ENCODE measurements at places on chromosomes 7 and 10. TPM values are rescaled to one million over a fixed set of nuclear protein-coding genes. Genes with fewer than 3 reads are reported as not detected.

- no peaks in the 10 kb centered on the region for H3K4me1 ChIP-seq
- H3K4me3 ChIP-seq = no peak overlapping the region
- no peaks in the 10 kb centered on the region for H3K27me3 ChIP-seq
- DNase-seq = no peak
- H3K36me3 ChIP-seq = no peaks in the 10 kb centered on the region
Measured at GRCh38 chr7:83550100-83550499, 98.8 kb downstream of the SEMA3E start.

DNA sequence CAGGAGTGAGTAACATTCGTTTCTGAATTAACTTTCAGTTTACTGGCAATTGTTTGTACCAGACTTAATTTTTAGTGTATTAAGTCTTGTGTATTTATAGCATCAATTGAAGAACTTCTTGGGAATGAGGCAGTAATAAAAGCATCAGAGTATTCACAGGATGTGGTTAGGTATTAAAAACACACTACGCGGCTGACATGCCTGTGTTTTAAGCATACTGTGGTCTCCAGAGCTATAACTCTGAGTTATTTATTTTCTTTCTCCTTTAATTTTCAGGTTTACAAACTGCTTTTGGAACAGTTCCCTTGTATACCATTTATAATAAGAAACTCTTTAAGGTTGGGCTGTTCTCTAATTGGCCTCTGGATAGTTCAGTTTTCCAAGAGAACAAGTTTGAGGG lies 626.1 kb upstream of the NRG3 start:
- H3K36me3 ChIP-seq = no peaks in the 10 kb centered on the region
- DNase-seq = no peak
- no peak overlapping the region for H3K27ac ChIP-seq
- H3K4me3 ChIP-seq = no peak overlapping the region
- H3K27me3 ChIP-seq = no peaks in the 10 kb centered on the region

- H3K27me3 ChIP-seq = no peaks in the 10 kb centered on the region
- no peak overlapping the region for H3K27ac ChIP-seq
- DNase-seq = no peak
- no peak overlapping the region for H3K4me3 ChIP-seq
- peaks cover 16% of the 10 kb centered on the region for H3K36me3 ChIP-seq
- H3K4me1 ChIP-seq = peaks cover 39% of the 10 kb centered on the region
Measured at GRCh38 chr7:123709525-123709924, 39.3 kb downstream of the WASL start.

DNA sequence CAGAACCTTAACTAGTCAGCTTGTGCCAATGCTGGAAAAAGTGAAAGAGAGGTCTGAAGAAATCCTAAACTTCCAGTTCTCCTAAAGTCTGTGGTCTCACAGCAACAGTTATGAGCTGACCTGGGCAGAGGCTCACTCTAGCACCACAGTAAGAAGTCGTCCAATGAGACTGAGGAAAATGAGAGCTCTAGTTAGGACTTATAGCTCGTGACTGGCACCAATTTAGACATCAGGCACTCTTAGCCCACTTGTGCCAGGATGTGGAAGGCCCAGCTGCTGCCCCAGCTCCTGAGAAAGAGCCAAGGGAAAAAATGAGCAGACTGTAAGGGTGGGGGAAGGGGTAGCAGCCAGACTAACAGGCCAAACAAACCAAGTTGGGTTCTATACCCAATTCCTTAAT lies 7.6 kb downstream of the MMS19 start:
- peaks cover 40% of the 10 kb centered on the region for H3K4me1 ChIP-seq
- H3K27me3 ChIP-seq = no peaks in the 10 kb centered on the region
- H3K27ac ChIP-seq = no peak overlapping the region

DNA sequence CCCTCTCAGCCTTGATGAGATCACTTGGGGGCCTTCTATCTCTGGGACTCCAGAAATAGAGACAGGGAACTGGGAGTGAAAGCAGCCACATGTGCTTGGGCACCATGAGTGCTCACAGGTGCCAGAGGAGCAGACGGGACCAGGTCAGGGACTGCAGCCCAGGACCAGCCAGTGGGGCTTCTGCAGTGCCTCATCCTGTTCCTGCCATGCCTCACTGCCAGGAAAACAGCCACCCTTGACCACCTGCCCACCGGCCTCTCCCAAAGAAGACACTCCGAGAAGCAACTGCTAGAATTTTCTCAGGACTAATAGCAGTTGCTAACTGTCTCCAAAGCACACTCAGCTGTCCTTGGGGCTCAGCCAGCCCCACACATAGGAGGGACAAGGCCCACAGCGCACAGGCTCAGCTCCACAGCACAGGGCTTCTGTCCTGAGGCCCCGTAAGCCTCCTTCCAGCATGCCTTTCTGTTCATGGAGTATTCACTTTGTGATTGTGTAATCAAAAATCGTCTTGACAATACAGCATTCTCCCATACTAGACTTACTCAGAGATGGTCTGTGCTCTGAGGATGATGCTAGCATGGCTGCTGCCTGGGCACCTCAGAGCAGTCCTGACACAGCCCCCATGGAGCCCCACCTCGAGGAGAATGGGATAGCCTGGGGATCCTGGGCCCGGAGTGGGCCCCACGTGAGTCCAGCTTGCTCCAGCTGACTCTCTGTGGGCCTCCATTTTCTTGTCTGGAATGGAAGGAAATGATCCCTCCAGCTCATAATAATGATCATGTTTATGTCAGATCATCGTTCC lies 115.7 kb upstream of the RET start:
- no peaks in the 10 kb centered on the region for H3K36me3 ChIP-seq
- no peak overlapping the region for H3K27ac ChIP-seq
- no peaks in the 10 kb centered on the region for H3K27me3 ChIP-seq
- no peak overlapping the region for H3K4me3 ChIP-seq
- peak; percentile 3 for DNase-seq

DNA sequence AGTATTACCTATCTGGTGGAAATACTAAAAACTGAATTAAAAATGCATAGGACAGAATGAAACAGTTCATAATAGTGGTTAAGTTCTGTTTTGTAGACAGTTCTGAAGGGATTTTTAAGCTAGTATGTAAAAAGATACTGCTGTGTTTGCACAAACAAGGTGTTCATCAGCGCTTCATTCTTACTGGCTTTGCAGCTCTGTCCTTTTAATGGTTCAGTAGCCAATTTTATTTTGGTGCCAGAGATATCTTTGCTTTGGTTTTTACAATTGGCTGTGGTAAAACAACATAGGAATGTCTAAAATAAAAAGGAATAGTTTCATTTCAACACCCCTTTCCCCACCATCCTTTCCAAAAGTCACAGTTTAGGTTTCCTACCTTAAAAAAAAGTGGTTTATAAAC lies 33.0 kb downstream of the STAM start:
- no peak overlapping the region for H3K27ac ChIP-seq
- DNase-seq = no peak
- no peak overlapping the region for H3K4me3 ChIP-seq
- H3K27me3 ChIP-seq = no peaks in the 10 kb centered on the region
- peaks cover 67% of the 10 kb centered on the region for H3K4me1 ChIP-seq
- H3K36me3 ChIP-seq = peaks cover 5% of the 10 kb centered on the region

GRCh38 chr10:95267251-95267650 lies 23.6 kb downstream of the PDLIM1 start:
- no peaks in the 10 kb centered on the region for H3K36me3 ChIP-seq
- H3K27ac ChIP-seq = no peak overlapping the region
- H3K4me1 ChIP-seq = no peaks in the 10 kb centered on the region
- DNase-seq = no peak

- no peaks in the 10 kb centered on the region for H3K36me3 ChIP-seq
- no peak overlapping the region for H3K4me3 ChIP-seq
- H3K27ac ChIP-seq = no peak overlapping the region
- peaks cover 6% of the 10 kb centered on the region for H3K4me1 ChIP-seq
Measured at GRCh38 chr10:132865851-132866600, 76.3 kb downstream of the CFAP46 start.

- H3K36me3 ChIP-seq = no peaks in the 10 kb centered on the region
- no peak overlapping the region for H3K4me3 ChIP-seq
- H3K4me1 ChIP-seq = no peaks in the 10 kb centered on the region
- no peak for DNase-seq
- no peak overlapping the region for H3K27ac ChIP-seq
Measured at GRCh38 chr7:80721883-80722615, 83.6 kb downstream of the CD36 start.

DNA sequence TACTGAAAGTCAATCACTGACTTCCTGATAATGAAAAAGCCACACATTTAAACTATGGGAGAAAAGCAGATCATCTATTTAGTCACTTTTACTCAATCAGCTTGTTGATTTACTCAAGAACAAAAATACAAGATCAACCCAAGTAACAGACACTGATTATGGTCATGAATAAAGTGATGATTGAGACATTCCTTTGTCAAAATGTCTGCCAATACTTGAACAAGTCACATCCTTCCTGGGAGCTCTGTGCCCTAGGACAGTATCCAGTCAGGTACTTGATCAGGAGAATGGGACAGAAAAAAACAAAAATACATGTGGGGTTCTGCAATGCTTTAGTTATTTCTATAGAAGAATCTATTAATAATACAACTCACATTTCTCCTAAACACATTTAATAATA lies 150.0 kb upstream of the NEBL start:
- peaks cover 3% of the 10 kb centered on the region for H3K27me3 ChIP-seq
- no peak overlapping the region for H3K4me3 ChIP-seq
- no peak overlapping the region for H3K27ac ChIP-seq
- H3K36me3 ChIP-seq = no peaks in the 10 kb centered on the region
- DNase-seq = no peak
- no peaks in the 10 kb centered on the region for H3K4me1 ChIP-seq

GRCh38 chr10:36738738-36739431 lies 386.5 kb upstream of the ANKRD30A start:
- no peaks in the 10 kb centered on the region for H3K36me3 ChIP-seq
- H3K4me1 ChIP-seq = no peaks in the 10 kb centered on the region
- no peak for DNase-seq
- no peak overlapping the region for H3K27ac ChIP-seq

- DNase-seq = no peak
- no peaks in the 10 kb centered on the region for H3K36me3 ChIP-seq
- no peak overlapping the region for H3K4me3 ChIP-seq
- no peak overlapping the region for H3K27ac ChIP-seq
- no peaks in the 10 kb centered on the region for H3K4me1 ChIP-seq
Measured at GRCh38 chr7:45324683-45325237, 167.2 kb downstream of the RAMP3 start.

- peaks cover 6% of the 10 kb centered on the region for H3K4me1 ChIP-seq
- no peak for DNase-seq
- H3K27ac ChIP-seq = no peak overlapping the region
- H3K27me3 ChIP-seq = peaks cover 46% of the 10 kb centered on the region
- no peaks in the 10 kb centered on the region for H3K36me3 ChIP-seq
- H3K4me3 ChIP-seq = peak overlapping the region; percentile 28
Measured at GRCh38 chr10:101310529-101311184, 43.3 kb upstream of the BTRC start.

GRCh38 chr10:3419719-3420495 lies 247.3 kb upstream of the PITRM1 start:
- peaks cover 23% of the 10 kb centered on the region for H3K4me1 ChIP-seq
- no peak overlapping the region for H3K27ac ChIP-seq
- H3K27me3 ChIP-seq = peaks cover 2% of the 10 kb centered on the region

GRCh38 chr10:29712108-29712507 lies 77.3 kb upstream of the SVIL start:
- H3K4me1 ChIP-seq = peaks cover 19% of the 10 kb centered on the region
- H3K27ac ChIP-seq = no peak overlapping the region
- H3K36me3 ChIP-seq = peaks cover 11% of the 10 kb centered on the region
- H3K4me3 ChIP-seq = no peak overlapping the region

GRCh38 chr10:47247148-47248059 lies 52.6 kb upstream of the GDF10 start:
- H3K4me3 ChIP-seq = no peak overlapping the region
- no peak overlapping the region for H3K27ac ChIP-seq
- DNase-seq = no peak

DNA sequence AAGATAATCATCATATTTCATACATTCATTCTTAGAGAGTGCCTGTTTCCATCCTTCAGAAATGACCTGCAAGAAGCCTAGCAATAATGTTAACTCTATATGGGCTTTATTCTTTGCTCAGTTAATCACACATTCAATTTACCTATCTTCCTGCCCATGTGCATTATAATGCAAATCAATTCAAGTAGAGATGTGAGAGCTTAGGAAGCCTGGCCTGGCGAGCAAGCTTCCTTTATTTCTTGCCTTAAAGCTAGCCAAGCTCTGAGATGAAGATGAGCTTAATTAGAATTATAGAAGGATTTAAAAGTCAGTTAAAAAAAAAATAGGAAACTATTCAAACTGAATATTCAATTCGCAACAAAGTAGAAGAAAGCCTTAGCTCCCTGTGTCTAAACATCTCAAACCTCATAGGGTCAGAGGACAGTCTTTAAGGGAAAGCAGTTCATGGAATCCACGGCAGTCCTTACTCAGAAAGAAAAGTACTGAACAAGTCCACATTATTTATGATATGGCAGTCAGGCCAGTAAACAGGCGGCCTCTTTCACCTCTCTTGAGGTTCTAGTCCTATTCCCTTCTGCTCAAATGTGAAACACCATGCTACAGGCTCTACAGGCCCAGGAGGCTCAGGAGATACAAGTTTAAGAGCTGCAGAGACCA lies 214.1 kb downstream of the TFEC start:
- H3K36me3 ChIP-seq = no peaks in the 10 kb centered on the region
- no peak for DNase-seq
- no peaks in the 10 kb centered on the region for H3K4me1 ChIP-seq
- no peak overlapping the region for H3K27ac ChIP-seq
- H3K4me3 ChIP-seq = no peak overlapping the region
- no peaks in the 10 kb centered on the region for H3K27me3 ChIP-seq

DNA sequence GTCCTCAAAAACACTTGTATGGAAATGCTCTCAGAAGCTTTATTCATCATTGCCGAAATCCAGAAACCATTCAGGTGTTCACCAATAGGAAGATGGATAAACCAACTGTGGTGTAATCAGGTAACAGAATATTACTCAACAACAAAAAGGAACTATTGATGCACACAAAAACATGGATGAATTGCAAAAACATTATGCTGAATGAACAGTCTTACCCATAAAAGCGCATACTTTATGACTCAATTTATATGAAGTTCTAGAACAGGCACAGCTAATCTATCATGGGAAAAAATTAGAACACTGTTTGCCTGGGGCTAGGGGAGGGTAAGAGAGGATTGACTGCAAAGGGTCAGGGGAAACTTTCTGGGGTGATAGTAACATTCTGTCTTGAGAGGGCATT lies 26.9 kb upstream of the GSAP start:
- peaks cover 10% of the 10 kb centered on the region for H3K4me1 ChIP-seq
- no peak overlapping the region for H3K4me3 ChIP-seq
- H3K27ac ChIP-seq = no peak overlapping the region
- H3K27me3 ChIP-seq = no peaks in the 10 kb centered on the region

GRCh38 chr7:143436325-143436946 lies 6.8 kb upstream of the TAS2R60 start:
- no peak overlapping the region for H3K4me3 ChIP-seq
- no peak for DNase-seq
- H3K4me1 ChIP-seq = peaks cover 21% of the 10 kb centered on the region
- H3K27ac ChIP-seq = no peak overlapping the region

GRCh38 chr10:88113232-88113631 lies 249.8 kb downstream of the PTEN start:
- H3K36me3 ChIP-seq = no peaks in the 10 kb centered on the region
- H3K27me3 ChIP-seq = peaks cover 2% of the 10 kb centered on the region
- H3K27ac ChIP-seq = no peak overlapping the region
- peaks cover 6% of the 10 kb centered on the region for H3K4me1 ChIP-seq

- peak overlapping the region; percentile 84 for H3K27ac ChIP-seq
- H3K36me3 ChIP-seq = peaks cover 30% of the 10 kb centered on the region
- H3K4me3 ChIP-seq = peak overlapping the region; percentile 99
- peaks cover 31% of the 10 kb centered on the region for H3K27me3 ChIP-seq
Measured at GRCh38 chr10:8052341-8052955, 2.0 kb upstream of the GATA3 start.

TAS2R4 gene
- total RNA-seq = 0.56 TPM

GLCCI1 gene
- 11.5 TPM for total RNA-seq

AGR3 gene
- total RNA-seq = not detected

MTURN gene
- total RNA-seq = 3.7 TPM

SCART1 gene
- total RNA-seq = 6.2 TPM

GCC1 gene
- 15.0 TPM for total RNA-seq

GNAT3 gene
- total RNA-seq = not detected

AKR1C3 gene
- 0.70 TPM for total RNA-seq

All from activated CD4-positive, alpha-beta memory T cell treated with anti-CD3 and anti-CD28 coated beads for 36 hours (primary cell).